Activated T-cell treated with anti-CD3 and anti-CD28 coated beads, Interleukin-2, amount 50 U/mL, for 48 hours (primary cell): ENCODE measurements at places on chromosomes 6 and 20.
A peak's percentile ranks its signal among the peaks of the same experiment; 100 is the strongest.

- DNase-seq, result no peak
Observed at GRCh38 chr6:71457929-71458328, 169.3 kb downstream of the OGFRL1 start.

DNA sequence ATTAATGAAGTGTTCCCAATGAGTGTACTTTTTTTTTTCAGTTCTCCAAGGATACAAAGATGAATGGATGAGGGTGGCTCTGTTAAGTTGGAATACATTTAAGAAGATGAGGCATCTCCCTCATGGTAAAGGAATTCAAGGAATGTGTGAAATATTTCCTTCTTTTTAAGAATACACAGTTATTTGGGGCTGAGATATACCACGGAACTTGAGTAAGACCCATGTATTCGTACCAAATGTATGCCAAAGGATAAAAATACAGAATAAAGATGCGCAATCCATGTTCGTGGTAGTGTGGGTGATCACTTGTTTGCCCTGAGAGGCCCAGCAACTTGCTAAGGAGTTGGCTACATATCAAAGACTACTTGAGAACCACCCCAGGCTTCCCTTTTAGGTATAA, 164.2 kb upstream of the TCF21 start:
- no peak for DNase-seq

GRCh38 chr6:111057074-111057752, 30.1 kb upstream of the SLC16A10 start:
- DNase-seq, result no peak

DNA sequence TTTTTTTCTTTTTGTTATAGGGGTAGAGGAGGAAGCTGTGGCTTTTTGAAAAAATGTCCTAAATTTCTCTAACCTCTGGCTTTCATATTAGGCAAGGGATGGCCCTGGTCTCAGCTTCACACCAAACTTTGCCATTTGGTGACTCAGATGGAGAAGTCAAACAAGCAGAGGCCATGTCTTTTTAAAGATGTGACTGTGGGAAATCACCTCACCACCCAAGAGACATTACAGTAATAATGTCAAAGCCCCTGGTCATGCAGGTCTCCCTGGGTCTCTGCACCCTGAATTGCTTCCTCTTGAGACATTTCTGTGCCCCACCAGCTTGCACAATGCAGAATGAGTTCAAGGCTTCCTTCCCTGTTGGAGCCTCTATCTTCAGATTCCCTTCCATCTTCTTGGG, 39.5 kb upstream of the ADGRF5 start:
- DNase-seq, result no peak

DNA sequence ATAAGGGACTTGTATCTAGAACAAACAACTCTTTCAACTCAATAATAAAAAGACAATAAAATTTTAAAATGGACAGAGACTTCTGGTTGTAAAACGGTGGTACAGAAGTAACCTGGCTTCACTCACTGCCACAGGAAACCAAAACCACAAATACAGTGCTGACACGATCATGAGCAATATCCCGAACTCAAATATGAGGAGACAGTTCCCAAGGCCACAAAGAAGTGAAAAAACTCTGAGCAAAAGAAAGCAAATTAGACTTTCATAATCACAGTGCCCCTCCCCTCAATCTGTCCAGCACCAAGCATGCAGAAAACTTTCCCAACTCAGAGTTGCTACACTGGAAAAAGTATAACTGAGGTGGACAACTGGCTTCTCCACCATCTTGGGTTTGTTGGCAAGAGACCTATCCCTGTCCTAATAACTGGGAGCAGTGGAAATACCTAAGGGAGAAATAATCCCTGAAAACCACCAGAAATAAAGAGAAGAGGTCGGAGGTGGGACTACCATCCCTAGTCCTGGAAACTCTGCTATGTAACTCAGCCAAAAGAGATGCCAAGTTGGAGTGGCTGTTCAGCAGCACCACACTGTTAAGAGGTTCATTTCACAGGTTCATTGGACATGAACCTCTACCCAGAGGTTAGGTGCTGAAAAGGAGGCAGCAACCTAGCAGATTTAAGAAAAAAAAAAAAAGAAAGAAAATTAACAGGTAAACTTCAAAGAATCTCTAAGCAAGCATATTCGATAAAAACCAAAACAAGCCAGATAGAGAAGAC, 55.5 kb downstream of the REV3L start:
- peak; percentile 26 for DNase-seq

GRCh38 chr20:58612121-58612691, 38.9 kb upstream of the STX16 start:
- no peak for DNase-seq

GRCh38 chr20:47353692-47354463, 2.6 kb downstream of the ZMYND8 start:
- DNase-seq, result no peak

- DNase-seq, result no peak
Observed at GRCh38 chr6:150887978-150888563, 22.6 kb downstream of the MTHFD1L start.

- no peak for DNase-seq
Observed at GRCh38 chr20:53412577-53413185, 181.0 kb downstream of the ZNF217 start.

- DNase-seq, result no peak
Observed at GRCh38 chr6:166046226-166046625, 121.4 kb downstream of the TBXT start.
